Brain microvascular endothelial cell (primary cell): ENCODE measurements at places on chromosomes 5 and 9.

DNA sequence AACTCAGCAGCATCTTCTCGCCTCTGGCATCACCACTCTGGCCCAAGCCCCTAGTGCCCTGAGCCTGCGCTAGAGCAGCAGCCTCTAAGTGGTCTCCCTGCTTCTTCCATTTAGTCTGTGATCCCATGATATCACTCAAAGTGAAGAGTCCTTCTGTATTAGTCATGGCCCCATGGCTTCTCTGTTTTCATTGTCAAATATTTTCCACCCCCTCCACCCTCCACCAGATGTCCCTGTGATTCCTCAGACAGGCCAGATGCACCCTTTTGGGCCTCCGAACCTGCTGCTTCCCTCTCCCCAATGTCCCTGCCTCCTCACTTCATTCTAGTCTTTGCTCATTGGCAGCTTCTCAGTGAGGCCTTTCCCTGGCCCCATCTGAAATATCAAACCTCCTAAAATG, 299.2 kb downstream of the SPOCK1 start:
- peak; percentile 2 for DNase-seq

GRCh38 chr5:167999182-167999581, 292.3 kb upstream of the WWC1 start:
- DNase-seq, result no peak

- DNase-seq, result no peak
These were observed 72.6 kb downstream of the PALM2AKAP2 start for GRCh38 chr9:109852556-109852955.

GRCh38 chr9:122265149-122265915, 650 bp downstream of the MRRF start:
- DNase-seq, result no peak

DNA sequence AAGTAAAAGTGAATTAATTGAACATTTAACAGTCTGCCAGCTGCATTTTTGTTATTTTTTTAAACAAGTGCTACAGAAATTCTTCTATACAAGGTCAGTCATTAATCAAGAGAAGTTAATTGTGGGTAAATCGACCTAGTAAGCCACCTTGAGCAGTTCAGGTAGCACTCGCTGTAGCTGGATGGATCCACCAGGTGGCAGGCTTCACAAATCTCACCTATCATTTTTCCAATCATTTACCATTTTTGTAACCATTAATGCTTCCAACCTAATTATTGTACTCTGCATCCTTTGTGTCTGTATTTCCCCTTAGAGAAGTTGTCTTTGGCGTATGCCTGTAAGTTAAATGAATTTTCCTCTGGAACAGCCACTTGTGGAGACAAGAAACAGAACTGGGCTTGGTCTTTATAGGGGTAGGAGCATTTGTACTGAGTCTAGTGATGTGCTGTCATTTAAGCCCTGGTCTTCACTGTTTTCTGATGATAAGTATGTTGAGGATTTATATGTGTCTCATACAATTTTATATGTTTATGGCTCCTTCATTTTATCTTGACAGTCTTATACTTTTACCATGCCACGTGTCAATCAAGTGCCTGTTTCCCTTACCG, 39.5 kb downstream of the CD180 start:
- peak; percentile 4 for DNase-seq

- DNase-seq, result no peak
These were observed 69.3 kb downstream of the SH3RF2 start for GRCh38 chr5:146005723-146006122.

GRCh38 chr9:131258186-131258585, 18.1 kb downstream of the FAM78A start:
- DNase-seq, result no peak

DNA sequence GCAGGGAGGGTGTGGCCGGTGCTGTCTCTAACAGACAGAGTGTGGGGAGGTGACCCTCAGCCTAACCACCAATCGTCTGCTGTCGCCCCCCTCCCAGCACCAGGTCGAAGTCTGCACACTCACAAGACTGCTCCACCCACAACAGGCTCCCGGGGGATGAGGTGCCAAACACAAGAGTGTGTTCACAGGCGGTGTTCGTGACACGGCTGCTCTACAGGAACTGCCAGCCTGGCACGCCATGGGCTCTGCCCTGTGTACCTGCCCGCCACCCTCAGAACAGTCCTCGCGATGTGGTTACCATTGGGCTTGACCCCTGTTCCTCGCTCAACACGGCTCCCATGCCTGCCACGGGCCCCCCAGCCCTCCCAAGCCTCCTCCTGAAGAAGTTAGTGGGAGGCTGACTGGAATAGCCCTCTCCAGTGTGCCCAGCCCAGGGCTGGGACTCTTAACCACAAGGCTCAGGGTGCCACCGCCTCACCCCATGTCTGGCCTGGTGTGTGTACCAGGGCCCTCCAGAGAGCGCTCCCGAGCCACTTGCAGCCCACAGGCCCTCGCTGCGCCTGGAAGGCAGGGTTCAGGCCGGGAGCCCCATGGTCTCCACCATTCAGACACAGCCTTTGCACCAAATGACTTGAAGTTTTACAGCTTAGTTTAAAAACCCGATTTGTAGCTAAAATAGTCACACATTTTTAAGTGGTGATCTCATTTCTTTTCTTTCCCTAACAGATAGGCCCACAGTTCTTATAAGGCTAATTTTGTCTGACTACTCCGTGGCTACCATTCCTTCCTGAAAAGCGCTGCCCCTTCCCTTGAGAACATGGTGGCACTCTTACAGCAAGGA, 102.5 kb downstream of the CAMSAP1 start:
- no peak for DNase-seq

DNA sequence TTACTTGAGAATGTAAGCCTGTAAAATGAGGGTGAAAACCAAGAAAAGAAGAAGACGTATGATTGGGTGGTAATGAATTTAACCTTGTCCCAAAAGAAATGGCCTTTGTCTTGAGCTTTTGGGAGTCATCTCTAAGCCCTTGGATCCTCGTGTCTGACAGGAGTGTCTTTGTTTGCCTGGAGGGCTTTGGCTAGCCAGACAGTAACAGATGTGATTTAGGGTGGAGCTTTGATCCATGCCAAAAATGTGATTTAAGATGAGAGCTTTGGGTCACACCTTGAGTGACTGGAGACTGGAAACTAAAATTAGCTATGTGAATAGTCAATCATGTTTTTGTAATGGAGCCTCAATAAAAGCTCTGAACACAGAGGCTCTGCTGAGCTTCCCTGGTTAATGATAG, 25.9 kb upstream of the ZFAND5 start:
- DNase-seq, result no peak

GRCh38 chr9:110188991-110189390, 19.0 kb downstream of the C9orf152 start:
- DNase-seq, result no peak

- DNase-seq, result peak; percentile 12
These were observed 299.4 kb upstream of the RASA1 start for GRCh38 chr5:86968301-86968753.

GRCh38 chr9:105830461-105830860, 136.1 kb downstream of the TMEM38B start:
- DNase-seq, result no peak

DNA sequence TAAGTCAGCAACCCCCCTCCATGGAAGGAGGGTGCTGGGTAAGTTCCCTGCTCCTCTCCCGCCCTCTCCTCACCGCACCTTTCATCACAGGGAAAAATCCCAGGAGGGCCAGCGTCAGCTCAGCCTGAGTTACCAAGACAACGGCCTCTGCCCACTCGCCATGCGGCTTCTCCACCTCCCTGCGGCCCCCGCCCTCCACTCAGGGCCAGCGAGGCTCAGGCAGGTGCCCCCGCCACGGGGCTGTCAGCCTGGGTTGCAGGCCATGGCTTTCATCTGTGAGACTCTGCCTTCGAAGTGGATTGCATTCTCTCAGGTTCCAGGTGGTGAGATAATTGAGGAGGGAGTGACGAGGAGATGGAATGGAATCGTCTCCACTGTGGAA, 27.2 kb upstream of the LAMC3 start:
- no peak for DNase-seq

- no peak for DNase-seq
These were observed 171.3 kb downstream of the PSAT1 start for GRCh38 chr9:78468231-78468630.

GRCh38 chr5:110909415-110909814, 162.1 kb upstream of the TSLP start:
- no peak for DNase-seq

GRCh38 chr9:124696101-124696500, 75.0 kb downstream of the NR6A1 start:
- DNase-seq, result peak; percentile 40

GRCh38 chr9:130259044-130259443, 6.5 kb upstream of the HMCN2 start:
- DNase-seq, result no peak

- no peak for DNase-seq
These were observed 6.9 kb upstream of the SPATA31C1 start for GRCh38 chr9:87910821-87911220.

DNA sequence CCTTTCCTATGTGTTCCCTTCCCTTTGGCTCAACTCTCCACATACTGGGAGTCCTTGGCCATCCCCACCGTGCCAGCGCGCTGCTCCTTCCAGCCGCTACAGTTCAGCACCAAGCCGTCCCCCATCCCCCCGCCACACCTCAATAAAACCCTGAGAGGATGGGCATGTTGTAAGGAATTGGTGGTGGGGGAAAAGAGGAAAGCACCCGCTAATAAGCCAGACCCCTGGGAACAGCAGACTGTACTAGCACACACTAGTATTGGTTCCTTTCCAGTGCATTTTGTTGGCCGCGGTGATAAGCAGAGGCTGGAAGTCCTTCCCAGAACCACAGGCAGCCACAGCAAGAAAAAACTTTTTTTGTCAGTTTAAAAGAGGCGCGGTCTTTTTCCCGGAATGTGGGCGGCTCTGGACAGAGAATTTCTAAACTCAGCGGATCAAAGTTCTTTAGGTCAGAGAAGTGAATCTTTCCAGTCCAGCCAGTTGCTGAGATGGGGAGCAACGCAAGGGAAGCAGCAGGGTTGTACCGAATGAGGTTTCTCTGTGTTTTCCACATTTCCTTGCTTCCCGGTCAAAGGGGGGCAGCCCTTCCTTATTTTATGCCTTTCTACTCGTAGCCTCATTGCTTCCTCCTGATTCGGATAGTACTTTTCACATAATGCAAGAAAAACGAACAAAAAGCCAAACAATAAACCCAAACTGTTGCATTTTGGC, 2.1 kb downstream of the CHSY3 start:
- DNase-seq, result peak; percentile 40

- no peak for DNase-seq
These were observed 133.3 kb downstream of the PCSK5 start for GRCh38 chr9:76023715-76024195.

DNA sequence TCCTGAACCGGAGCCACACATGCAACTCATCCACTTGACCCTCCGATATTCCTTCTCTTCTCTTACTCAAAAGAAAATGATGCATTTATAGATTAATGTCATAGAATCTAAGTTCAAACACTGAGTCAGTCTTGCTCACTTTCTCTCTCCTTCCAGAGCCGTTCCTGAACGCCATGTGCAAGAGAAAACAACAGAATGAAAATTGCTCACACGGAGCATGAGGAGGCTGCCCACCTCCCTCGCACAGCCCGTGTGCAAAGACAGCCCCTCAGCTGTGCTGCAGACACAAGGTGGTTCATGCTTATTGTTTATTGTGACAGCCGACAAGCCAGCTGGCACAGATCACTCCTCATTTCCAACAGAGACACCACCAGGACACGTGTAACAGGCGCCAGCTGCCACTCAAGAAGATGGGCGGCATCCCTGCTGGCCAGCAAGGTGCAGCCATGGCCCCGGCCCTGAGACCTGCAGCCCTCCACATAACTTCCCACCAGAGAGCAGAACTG, 290.8 kb downstream of the GLIS3 start:
- DNase-seq, result no peak

GRCh38 chr5:32360906-32361305, 48.2 kb upstream of the MTMR12 start:
- DNase-seq, result no peak

- DNase-seq, result no peak
These were observed 240.4 kb upstream of the IRX2 start for GRCh38 chr5:2991884-2992283.

DNA sequence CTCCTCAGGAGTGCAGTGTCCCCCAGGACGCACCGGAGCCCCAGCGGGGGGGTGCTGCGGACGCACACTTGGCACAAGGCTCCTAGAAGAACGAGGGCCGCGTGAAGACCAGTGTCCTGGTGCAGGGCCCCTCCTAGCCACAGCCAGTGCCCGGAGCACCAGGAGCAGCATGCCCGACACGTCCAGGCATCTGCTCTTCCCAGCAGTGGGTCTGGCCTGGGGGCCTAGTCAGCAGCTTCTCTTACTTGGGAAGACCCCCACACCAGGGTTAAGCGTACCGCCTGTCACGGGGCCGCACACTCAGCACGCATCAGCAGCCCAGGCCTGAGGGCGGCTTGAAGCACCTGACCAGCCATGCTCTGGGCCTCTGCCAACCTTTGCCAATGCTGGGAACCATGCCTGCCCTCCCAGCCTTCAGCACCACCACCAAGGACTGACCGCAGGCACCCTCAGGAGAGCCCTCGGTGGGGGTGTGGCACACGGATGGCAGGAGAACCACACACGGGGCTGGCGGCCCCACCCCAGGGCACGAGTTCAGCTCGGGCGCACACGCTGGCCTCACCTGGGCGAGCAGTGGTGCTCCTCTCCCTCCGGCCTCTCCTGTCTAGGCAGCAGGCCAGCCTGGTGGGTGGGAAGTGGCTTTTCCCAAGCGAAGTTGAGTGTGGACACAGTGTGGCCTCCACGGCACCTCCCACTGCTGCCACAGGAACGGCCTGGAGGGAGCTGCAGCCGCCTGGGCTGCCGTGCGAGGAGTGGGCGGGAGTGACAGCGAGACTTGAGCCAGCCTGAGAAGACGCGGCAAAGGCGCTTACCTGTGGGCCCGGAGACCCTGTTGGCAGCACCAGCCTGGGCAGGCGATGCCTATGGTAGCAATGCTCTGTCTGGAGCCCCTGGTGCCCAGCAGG, 12.0 kb upstream of the AJM1 start:
- no peak for DNase-seq

DNA sequence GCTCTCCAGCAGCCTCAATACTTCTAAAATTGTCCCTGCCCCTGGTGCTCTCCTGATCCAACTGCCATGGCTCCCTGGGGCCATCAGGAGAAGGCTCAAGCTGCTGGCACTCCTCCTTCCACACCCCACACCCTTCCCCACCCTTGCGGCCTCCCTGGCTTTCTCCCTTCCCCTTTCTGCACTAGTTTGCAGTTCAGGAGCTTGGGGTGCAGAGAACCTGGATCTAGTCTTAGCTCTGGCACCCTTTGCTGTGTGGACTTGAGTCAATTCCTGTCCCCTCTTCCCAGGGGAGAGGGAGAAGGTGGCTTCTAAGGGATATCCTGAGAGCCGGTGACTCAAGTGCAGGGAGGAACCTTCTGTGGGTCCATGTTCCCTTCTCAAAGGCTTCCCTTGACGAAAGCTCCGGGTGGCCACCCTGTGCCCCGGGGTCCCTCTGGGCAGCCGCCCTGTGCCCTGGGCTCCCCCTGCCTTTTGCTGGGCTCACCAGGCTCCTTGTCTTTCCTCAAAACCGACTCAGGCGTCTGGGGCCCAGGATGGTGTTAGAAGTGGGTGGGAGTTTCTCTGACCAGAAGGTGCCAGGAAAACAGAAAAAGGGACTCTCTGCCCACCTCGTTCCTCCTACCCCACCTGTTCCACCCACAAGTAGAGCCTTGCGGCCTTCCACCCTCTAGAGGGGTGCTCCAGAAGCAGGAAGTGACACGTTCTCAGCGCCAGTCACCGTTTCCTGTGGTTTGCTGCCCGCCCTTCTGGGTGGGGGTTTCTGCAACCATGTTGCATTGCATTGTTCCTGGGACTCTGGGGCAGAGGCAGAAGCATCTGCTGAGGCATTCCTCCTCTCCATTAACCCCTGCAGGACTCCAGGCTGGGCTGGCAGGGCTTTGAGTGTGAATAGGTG, 15.0 kb downstream of the GLIPR2 start:
- peak; percentile 61 for DNase-seq

- no peak for DNase-seq
These were observed 42.0 kb downstream of the SREK1 start for GRCh38 chr5:66186108-66186507.

- DNase-seq, result no peak
These were observed 8.2 kb downstream of the SPATA31E1 start for GRCh38 chr9:87890837-87891236.
